ENCODE measurements at places on chromosomes 2 and 18.

DNA sequence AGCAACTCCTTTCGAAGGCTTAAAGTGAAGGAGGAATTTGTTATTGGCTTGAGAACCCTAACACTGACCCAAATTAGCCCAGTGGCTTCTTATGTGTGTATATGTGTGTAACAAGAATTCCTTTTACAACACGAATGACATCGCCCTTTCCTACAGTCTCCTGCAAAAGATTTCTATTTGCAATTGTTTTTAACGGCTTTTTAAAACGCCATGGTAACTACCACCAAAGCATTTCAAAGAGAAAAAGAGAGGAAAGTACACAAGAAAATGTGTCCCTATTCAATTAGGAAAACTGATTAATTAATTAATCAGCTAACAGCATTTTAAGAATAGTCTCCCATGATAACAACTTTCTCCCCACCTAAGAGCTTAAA is 58.1 kb downstream of the PAX3 start:
- no peak for DNase-seq

DNA sequence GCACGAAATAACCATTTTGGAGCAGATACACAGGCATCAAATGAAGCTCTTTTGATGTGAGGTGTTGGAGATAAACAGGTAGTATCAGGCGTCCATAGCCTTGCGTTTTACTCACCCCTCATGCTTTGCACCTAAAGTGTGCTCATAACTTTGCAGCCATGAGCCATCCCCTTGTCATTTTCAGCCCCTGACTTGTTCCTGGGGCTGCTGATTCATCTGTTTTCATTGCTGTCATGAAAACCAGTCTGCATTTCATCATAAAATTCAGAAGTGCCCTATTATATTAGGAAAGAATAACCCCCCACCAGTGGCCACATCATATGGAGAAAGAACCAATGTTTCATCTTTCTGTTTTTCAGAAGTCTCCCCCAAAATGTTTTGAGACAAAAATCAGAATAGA is 329.7 kb upstream of the NRP2 start:
- no peak for DNase-seq

DNA sequence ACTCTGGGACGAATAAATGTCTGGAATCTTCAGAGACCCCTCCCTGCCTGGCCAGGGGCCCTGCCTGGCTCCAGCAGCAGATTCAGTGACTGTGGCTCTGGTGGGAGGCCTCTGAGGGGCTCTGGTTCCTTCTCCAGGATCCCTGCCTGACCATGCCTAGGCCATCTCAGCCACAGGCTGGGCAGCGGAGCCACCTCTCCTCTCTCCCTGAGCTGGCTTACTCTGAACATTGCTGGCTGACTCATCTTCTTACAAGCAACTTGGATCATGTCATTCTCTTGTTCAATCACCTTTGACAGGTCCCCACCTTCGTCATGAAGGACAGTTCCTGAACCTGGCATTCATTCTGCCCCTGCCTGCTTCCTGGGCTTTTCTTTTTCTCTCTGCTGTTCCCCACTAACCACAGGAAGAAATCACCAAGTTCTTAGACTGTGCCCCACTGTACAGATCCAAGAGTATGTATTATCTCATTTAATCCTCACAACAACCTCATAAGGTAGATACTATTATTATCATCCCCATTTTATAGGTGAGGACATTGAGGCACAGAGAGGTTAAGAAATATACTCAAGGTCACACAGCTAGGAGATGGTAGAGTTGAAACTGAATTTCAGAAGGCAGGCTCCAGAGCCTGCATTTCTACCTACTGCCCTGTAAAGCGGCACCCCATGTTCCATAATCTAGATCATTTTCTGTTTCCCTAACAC is 155.5 kb upstream of the SMAD2 start:
- DNase-seq = no peak

DNA sequence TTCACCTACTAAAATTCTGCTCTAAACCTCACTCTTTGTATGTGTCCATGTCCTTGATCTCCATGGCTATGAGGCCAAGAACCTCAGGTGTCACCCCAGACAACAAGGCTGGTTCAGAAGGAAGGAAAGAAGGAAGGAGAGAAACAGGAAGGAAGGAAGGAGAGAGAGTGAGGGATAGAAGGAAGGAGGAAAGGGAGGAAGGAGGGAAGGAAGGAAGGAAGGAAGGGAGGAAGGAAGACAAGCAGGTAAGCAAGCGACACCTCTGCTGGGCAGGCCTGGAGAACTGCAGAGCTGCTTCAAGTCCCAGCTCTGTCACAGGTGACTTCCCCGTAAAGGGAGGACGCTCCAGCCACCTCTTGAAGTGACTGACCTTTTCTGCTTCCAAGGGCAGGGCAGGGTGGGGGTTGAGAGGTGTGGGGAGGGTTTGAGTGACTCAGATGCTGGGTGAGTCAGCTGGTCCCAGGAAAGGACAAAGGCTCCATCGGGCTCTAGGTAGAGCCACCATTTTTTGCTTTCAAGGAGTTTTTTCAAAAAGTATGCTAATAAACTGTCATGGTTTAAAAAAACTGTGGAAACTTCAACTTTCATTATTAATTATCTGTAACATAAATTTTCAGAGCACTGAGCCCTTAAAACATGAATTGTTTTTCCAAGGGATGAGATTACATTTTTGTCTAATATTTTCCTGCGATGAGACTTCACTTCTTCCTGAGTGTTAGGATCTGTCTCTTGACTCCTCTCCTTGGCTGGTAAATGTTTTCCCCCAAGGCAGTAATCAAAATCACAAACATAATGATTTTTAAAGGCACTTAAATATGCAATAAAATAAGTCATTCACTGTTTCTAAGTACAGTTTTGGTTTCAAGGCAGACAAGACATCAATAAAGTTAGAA is 90.1 kb upstream of the L3MBTL4 start:
- no peak for DNase-seq

- DNase-seq = no peak
Observed at GRCh38 chr2:172072706-172073105, 12.6 kb upstream of the DLX1 start.

- no peak for DNase-seq
Observed at GRCh38 chr18:37532917-37533316, 32.7 kb downstream of the CELF4 start.

DNA sequence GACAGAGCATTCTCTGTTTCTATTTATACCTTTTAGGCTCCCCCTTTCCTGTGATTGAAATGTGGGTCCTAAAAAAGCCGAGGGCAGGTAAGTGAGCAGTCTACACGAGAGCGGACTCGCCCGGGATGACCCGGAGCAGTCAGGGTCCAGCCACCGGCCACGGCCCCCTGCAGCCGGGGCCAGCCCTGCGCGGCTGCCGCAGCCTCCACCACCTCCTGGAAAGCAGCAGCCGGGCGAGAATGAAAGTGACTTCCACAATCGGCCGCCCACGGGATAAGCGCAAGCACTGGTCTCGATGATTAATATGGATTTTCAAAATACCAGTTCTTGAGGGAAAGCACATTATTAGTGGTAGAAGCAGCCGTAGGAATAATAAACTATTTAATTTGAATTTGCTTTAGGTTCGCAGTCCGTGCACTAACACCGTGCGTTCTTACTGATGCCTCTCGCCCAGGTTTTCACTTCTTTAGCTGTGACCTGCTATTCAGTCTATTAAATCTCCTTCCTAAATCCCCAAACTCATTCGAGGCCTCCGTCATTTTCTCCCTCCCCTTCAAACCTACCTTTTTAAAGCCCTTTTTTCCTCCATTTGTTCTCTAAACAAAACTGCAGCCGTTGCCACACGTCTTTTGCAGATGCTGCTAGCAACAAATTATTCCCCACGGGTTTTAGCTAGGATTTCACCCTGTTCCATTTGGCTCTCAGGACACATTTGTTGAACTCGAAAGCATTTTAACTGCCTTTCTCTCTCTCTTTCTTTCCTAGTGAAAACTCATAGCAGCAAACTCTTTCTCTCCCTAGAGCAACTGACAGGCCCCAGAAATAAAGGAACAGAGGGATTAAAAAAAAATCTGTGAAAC is 1015.1 kb upstream of the PIK3C3 start:
- DNase-seq = no peak

GRCh38 chr2:196101325-196101991 is 32.8 kb upstream of the DNAH7 start:
- DNase-seq = no peak

GRCh38 chr2:29632018-29632417 is 289.4 kb downstream of the ALK start:
- no peak for DNase-seq

DNA sequence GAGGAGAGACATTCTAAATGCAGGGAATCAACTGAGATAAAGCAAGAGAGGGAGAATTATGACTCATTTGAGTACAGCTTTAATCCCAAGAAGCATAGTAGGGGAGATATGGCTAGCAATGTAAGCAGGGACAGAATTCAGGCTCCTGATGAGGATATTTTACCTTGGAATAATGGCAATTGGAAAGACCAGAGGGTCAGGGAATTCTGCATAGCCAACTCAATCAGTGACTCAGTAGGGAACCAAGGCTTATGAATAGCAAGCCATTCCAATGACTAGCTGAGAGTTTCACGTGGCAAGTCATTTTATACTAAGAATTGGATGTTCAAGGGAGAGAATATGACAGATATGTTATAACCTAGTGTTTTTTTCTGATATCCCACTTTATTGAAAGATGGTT is 563.8 kb upstream of the NETO1 start:
- no peak for DNase-seq

DNA sequence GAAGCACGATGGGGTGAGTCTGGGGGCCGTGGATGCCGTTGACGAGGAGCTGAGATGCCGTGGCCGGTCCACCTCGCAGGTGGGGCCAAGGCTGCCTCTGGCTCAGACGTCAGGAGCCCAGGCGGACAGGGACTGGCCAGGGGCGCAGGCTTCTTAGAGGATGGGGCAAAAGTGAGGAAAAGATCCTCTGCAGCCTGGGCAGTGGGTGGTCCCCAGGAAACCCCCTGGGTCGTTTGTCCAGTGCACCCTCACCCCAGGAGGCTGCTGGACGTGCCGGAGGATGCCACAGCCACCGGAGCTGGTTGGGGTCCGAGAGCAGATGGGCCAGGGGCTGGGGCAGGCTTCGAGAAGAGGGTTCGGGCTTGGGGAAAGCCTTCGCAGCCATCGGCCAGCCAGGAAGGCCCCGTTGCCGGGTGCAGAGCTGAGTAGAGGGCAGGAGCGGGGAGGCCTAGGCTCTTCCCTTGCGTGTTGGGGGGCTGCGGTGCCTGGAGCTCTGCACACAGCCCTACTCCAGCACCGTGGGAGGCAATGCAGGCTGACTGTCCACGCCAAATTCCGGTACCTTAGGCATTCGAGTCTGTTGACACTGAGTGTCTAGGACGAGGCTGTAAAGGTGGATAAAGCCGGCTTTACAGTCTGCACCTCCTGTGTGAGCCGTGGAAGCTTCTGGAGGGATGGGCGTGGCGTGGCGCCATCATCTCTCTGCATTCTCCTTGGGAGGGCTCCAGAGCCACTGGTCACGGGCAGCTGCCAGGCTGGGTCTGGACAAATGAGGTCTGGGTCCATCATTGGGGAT is 18.8 kb downstream of the GPC1 start:
- DNase-seq = no peak

DNA sequence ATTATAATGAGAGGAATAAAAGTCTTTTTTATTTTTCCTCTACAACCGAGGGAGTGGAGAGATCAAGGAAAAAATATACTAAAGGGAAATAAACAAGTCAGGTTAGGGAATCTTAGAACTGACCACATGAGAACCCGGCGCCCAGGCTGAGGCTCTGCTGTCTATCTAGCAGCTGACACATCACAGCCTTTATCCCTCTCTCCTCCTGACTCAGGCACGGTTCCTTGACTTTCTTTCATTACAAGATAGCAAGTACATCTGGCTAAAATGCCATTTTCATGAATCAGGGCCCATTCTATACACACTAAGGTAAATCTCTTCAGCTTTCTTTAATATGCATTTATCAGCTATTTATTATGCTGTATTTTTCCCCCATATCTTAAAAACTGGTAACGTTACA is 296.0 kb downstream of the TMX3 start:
- no peak for DNase-seq

- no peak for DNase-seq
Observed at GRCh38 chr18:46459789-46460455, 197.1 kb downstream of the LOXHD1 start.

- DNase-seq = no peak
Observed at GRCh38 chr2:84649487-84650142, 133.3 kb downstream of the DNAH6 start.

DNA sequence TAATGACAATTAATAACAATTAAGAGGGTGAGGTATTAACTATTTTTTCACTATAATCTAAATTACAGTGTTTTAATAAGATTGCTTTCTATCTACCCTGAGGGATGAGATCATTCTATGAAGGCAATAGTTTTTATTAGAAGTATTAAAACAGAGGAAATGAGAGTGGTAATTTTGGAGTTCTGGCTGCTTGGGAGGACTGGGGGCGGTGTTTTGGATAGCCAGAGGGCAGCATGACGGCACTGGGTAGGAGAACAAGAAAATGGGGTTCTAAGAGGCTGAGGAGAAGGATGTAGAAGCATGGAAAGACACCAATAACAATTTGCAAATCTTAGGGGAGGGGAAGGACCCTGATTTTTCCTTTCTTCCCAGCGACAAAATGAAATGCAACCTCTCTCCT is 5.1 kb upstream of the DNAJC5G start:
- no peak for DNase-seq

DNA sequence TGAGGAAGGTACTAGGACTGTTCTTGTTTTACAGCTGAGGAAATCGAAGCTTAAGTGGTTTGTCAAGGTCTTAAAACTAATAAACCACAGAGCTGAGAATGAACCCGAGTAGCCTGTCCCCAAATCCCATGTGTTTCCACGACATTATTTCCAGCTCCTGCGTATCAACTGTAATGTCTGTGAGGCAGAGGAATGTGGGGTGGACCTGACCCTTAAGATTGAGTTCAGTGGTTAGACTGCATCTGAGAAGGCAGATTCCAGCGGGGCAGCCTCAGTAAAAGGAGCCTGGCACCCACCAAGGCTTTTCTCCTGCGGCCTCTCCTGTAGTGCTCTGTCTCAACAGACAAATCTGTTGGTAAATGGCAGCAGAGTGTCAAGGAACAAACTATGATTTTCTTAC is 81.9 kb upstream of the TMEM178A start:
- no peak for DNase-seq

DNA sequence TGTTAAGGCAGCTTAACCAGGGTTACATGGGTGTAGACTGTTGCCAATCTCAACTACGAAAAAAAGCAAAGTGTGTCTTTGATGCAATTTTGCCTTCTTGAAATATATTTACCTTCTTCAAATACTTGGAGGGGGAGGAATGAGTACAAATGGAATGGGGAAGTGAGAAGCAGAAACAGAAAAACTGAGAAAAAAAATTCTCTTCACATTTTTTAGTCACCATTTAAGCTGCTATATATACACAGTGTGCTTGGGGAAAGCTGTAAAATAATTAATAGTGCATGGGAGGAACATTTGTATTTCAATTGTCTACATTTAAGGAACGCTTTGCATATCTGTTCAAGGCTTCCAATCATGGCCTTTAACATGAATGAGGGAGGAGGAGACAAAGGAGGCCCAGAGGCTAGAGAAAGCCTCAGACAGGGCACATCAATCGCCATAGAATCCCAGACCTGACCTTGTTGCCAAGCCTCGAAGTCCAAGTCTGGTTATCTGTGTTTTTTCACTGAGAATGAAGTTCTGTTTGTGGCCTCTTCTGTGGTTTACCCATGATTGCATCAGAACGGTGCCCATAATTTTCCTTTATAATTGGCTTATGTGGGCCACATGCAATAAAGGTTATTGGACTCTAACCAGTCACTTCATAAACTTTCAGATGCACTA is 158.6 kb downstream of the PIK3C3 start:
- no peak for DNase-seq
